CD4-positive, alpha-beta memory T cell (primary cell): ENCODE measurements at places on chromosomes 6 and 20. TPM values are rescaled to one million over a fixed set of nuclear protein-coding genes. Genes with fewer than 3 reads are reported as not detected.

The FOXC1 gene
- not detected for polyA plus RNA-seq

The OOEP gene
- 1.1 TPM for polyA plus RNA-seq

The LRFN2 gene
- polyA plus RNA-seq = 0.17 TPM

The SLC35D3 gene
- not detected for polyA plus RNA-seq

The MSH5 gene
- 0.95 TPM for polyA plus RNA-seq

The DPPA5 gene
- not detected for polyA plus RNA-seq

The SIRPB2 gene
- polyA plus RNA-seq = not detected

The CCN2 gene
- polyA plus RNA-seq = not detected

The CDSN gene
- not detected for polyA plus RNA-seq

The DEFB132 gene
- not detected for polyA plus RNA-seq

DNA sequence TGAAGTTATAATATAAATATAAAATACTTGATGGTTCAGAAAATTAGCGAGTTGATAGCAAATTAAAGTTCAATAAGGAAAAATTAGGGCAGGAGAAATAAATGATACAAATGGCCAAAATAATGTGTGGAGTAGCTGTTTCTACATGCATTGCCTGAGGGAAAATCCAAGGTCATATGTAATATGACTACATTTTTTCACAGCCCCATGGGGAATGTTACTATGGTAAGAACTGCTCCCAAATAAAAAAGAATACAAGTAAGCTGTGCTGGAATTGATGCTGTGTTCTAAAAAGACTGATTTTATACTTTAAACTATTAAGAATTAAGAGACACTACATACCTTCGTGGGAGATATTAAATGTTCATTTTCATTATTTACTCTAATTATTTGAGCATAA, 34.1 kb downstream of the MEI4 start:
- no peak for DNase-seq

- peak; percentile 3 for DNase-seq
Measured at GRCh38 chr6:144149558-144149893, 791 bp upstream of the STX11 start.

DNA sequence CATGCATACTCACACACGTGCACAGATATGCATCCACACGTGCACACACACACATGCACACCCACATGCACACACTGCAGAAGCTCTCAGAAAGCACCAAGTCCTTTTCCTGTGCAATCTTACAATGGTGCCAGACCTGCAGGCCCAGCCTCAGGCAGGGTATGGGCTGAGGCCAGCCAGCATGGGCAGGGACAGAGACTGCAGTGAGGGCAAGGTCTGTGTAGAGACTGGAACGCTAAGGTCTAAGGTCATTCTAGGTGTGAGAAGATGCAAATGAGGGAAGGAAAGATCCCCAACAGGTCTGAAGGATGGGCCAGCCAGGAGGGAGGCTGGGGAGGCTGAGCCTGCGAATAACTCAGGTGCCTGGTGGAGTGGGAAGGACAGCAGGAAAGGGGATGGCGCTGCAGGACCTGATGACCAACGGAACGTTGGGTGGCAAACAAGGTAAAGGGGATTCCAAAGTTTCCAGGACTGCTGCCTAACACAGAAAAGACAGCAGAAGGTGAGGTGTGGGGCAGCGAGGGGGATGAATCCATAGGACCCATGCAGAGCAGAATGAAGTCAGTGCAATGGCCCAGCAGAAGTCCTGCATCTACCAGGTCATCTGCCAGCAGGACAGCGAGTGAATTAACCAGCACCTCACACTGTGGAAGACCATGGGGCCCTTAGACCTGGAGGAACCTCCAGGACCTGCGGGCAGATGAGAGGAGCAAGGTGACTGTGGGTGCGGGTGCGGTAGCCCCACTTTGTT, 67.0 kb downstream of the ABHD12 start:
- no peak for DNase-seq

- no peak for DNase-seq
Measured at GRCh38 chr20:19907326-19908056, 109.7 kb upstream of the NAA20 start.

- DNase-seq = no peak
Measured at GRCh38 chr6:38703949-38704590, 1.1 kb upstream of the GLO1 start.

DNA sequence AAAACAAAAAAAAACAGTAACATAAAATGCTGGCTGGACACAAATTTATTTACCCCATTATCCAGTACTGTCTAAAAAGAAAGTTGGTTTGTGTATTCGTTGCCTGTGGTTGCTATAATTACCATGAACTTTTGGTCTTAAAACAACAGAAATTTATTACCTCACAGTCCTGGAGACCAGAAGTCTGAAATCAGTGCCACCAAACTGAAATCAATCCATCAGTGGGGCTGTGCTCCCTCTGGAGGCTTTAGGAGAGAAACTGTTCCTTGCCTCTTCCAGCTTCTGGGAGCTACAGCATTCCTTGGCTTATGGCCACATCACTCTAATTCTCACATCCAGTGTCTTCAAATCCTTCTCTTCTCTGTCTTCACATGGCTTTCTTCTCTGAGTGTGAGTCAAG, 79.4 kb downstream of the SNX5 start:
- no peak for DNase-seq

DNA sequence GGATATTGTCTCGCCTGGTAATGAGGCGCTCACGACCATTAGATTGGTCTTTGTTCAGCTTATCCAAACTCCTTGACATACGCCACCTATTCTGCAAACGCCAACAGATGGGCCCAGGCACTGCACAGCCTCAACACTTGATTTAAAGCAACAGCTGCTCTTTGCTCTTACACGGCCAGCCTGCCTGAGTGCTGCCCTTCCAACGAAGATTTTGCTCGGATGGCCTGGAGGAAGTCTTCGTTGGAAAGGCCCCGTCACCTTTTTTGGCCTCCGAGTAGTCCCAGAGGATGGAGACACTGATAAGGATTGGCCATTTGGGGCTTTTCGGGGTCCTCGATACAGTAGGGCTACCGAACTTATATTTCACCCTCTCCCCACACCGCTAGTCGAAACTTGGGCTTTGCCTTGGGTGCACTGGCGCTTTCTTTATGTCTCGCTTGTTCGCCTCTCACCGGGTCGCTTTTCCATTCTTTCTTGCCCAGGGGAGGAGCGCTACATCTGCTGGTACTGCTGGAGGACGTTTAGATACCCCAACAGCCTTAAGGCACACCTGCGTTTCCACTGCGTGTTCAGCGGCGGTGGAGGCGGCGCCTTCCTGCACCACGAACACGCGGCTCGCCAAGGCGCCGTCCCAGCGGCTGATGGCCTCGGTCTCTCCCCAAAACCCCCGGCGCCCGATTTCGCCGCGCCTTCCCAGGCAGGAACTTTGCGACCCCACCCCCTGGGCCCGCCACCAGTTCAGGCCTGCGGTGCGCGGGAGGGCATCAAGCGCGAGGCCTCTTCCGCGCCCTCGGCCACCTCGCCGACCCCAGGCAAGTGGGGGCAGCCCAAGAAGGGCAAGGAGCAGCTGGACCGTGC, 6.1 kb downstream of the PRDM13 start:
- DNase-seq = no peak

GRCh38 chr6:104896914-104897313, 37.2 kb upstream of the HACE1 start:
- no peak for DNase-seq

- DNase-seq = no peak
Measured at GRCh38 chr6:3868544-3868943, 19.4 kb downstream of the FAM50B start.

DNA sequence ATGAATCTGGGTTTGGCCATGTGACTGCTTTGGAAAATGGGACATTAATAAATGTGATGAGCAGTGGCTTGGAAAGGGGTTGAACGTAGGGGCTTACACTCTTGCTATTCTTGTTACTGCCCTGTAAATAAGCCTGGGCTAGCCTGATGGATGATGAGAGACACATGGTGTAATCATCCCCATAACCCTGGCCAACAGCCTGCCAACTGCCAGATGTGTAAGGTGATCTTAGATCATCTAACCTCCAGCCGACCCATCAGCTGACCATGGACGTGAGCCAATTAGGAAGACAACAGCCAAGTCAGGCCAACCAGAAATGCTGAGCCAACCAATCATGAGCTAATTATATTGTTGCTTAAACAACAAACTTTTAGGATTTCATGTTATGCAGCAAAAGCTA, 25.2 kb downstream of the FBXO30 start:
- no peak for DNase-seq

- no peak for DNase-seq
Measured at GRCh38 chr6:16238963-16239797, 793 bp downstream of the GMPR start.

- DNase-seq = no peak
Measured at GRCh38 chr6:116101302-116101718, 657 bp downstream of the NT5DC1 start.

DNA sequence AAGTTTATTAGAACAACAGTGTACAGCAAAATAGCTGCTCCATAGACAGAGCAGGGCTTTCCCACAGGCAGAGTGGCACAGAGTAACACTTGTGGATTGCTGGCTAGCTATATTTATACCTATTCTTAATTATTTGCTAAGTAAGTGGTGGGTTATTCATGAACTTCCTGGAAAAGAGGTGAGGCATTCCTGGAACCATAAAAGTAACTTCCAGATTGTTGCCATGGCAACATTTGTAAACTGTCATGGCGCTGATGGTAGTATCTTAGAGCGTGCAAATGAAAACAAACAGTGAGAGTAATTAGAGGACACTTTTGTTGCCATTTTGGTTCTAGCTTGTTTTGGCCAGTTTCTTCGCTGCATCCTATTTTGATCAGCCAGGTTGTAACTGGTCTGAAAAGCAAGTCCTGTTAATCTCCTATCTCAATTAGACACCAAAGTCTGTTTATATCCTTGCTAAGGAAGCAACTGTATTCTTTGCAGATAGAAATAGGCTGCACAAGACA, 23.9 kb downstream of the DEFB114 start:
- no peak for DNase-seq

- DNase-seq = no peak
Measured at GRCh38 chr20:16418616-16419015, 154.6 kb downstream of the KIF16B start.

GRCh38 chr20:4161401-4162251, 146.3 kb upstream of the RNF24 start:
- DNase-seq = no peak

DNA sequence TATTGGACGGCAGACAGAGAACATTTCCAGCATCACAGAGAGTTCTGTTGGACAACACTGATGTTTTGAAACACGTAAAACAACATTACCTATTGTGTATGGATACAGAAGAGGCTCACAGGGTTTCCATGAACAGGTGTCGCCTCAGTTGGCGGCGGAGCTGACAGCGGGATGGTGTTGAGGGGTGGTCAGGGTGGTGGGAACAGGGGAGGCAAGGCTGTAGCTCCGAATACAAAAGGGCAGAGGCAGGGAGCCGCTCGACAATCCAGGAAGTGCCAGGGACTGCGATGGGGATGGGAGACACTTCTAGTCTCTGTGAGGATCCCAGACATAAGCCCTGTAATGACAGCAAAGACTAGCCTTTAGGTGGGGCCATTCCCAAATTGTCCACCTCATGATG, 14.5 kb upstream of the PI16 start:
- no peak for DNase-seq

- no peak for DNase-seq
Measured at GRCh38 chr6:161847628-161848027, 573.8 kb upstream of the AGPAT4 start.

- no peak for DNase-seq
Measured at GRCh38 chr6:8483650-8484049, 48.3 kb upstream of the SLC35B3 start.

- no peak for DNase-seq
Measured at GRCh38 chr20:4946986-4947385, 54.3 kb downstream of the SLC23A2 start.

- DNase-seq = peak; percentile 4
Measured at GRCh38 chr20:12970372-12970821, 38.4 kb upstream of the SPTLC3 start.

GRCh38 chr6:43953794-43954310, 173.4 kb downstream of the MRPL14 start:
- DNase-seq = no peak

DNA sequence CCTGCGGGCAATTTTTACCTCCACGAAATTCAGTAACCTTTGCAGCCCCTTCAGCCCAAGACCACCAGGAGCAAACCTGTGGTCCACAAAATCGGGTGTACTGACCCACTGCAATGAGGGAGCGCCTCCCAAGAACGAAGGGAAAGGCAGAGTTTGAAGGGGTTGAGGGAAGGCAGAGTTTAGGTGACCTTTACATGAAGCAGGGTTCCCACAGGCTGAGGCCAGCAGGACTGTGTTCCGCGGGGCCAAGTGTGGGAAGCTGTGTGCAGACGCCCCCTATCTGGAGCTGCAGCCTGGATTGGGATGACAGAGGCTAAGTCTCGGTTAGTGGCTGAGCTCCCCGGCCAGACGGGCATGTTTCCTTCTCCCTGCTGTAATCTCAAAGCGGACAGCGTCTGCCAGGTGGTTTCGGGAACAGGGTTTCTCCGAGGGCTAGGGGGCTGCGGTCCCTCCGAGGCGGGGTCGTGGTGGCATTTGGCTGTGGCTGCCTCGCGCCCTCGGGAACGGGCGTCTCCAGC, 826 bp upstream of the PYGB start:
- peak; percentile 3 for DNase-seq

DNA sequence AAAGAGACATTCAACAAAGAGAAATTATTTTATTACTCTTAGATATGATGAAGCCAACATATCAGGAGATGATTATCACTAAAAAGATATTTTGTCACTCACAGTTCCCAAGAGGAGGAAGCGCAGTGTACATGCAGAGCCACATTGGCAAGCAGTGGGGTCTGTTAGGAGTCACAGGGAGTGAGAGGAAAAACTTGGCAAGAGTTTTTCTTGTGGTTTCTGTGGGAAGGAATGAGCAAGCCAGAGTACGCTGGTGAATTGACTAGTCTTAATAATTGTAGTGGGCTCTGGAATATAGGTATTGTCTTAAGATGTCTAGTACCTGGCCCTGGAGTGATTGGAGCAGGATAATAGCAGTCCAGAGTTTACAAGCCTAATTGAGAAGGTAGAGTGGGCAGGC, 1095.2 kb downstream of the GRIK2 start:
- no peak for DNase-seq

- DNase-seq = no peak
Measured at GRCh38 chr20:58664883-58665282, 13.8 kb downstream of the STX16 start.
